ENCODE measurements at places on chromosomes 7 and 10.

GRCh38 chr10:77974396-77975074, 48.0 kb upstream of the DLG5 start:
- DNase-seq: no peak

DNA sequence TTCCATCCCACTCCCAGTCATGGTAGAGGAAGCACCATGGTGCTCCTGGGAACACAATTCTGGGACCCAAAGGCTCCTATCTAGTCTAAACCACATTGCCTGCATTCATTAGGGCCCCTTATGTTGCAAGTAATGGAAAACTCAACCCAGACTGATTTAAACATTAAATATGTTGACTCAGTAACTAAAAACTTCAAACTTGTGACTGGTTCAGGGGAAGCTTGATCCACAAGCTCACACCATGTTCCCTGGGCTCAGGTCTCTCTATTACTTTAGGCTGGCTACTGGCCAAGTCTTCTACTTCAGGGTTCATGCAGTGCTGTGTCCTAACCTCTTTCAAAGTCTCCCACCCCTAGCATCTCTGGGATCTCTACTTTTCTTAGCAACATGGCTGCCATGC, 13.1 kb downstream of the WNT16 start:
- no peak for DNase-seq

DNA sequence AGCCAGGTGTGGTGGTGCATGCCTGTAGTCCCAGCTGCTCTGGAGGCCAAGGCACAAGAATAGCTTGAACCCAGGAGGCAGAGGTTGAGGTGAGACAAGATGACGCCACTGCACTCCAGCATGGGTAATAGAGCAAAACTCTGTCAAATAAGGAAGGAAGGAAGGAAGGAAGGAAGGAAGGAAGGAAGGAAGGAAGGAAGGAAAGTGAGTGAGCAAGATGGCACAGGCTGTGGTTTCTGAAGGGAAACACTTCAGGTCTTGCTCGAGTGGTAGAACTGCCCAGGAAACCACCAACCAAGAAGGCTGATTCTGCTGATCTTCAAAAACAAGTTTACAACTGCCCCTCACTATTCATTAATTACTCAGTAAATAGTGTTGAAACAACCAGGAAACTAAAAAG, 45.2 kb downstream of the EZH2 start:
- DNase-seq: peak; percentile 51

DNA sequence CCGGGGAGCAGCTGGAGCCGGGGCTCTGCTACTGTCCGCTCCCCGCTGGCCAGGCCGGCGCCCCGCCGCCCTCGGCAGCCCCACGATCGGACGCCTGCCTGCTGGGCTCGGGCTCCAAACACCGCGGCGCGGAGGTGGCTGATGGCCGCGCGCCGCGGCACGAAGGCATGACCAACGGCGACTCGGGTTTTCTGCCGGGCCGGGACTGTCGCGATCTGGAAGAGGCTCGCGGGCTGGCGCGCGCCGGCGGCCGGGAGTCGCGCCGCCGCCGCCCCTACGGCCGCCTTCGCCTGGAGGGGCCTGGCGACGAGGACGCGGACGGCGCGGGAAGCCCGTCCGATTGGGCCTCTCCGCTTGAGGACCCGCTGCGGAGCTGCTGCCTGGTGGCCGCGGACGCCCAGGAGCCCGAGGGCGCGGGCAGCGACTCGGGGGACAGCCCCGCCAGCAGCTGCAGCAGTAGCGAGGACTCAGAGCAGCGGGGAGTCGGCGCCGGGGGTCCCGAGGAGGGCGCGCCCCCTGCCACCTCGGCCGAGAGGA, 570 bp downstream of the TBC1D12 start:
- DNase-seq: no peak

- no peak for DNase-seq
Observed at GRCh38 chr7:99090771-99091542, 53.0 kb downstream of the SMURF1 start.

DNA sequence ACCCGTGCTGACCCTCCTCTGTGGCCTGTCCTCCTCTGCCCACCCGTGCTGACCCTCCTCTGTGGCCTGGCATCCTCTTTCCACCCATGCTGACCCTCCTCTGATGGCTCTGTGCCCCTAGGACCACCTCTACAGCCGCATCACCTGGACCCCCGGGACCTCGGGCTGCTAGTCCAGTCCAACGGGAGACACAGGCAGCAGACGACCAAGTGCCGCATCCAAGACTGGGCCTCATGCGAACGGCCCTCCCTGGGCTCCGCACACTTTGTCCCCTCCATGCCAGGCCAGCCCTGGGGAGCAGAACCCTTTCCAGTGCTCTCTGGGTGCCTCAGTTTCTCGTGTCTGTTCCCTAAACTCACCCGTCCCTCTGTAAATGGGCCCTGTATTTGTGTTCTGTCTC, 107.2 kb upstream of the RNF32 start:
- DNase-seq: no peak

DNA sequence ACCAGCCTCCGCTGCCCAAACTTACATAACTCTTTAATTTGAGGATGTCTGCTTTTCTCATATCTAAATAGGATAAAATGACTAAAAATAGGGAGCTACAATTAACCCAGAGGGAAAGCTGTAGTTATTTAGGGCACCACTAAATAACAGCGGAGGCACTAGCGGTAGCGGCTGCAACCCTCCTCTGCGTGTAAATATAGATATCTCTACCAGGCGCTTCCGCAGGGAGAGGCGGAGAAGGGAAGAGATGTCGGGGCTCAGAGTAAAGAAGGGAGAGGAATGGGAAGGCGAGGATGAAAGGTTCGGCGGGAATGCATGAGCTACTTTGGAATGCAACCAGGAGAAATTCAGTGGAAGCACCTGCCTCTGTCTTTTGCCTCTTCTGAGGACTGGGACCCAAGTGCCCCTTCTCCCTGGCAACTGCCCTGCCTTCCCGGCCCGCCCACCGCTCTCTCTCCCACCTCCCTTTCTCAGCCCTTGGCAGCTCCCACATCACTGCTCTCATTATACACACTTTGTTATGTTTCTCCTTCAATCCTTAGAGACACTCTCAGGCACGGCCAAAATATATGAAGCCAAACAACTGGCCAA, 698.3 kb downstream of the PARD3 start:
- DNase-seq: no peak

DNA sequence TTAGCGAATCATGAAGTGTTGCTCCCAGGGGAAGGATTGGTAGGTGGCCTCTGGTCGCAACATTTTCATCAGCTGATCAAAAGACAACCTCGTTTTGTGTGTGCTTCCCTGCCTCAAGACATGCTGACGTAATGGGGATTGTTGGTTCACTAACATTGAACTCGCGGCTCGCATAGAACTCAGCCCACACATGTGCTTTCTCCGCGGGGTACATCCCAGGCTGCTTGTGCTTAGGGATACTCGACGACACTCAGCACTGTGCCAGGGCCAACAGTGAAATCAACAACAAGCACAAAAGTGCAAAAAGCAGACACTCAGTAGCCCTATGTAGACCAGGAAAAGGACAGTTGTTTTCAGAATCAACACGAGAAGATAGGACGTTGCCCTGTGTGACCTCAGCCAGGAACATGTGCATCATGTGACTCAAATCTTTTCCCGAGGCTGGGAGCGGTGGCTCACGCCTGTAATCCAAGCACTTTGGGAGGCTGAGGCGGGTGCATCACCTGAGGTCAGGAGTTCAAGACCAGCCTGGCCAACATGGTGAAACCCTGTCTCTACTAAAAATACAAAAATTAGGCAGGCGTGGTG, 20.8 kb downstream of the WIPI2 start:
- DNase-seq: no peak

GRCh38 chr10:30453764-30454527, 20.0 kb downstream of the MAP3K8 start:
- no peak for DNase-seq

DNA sequence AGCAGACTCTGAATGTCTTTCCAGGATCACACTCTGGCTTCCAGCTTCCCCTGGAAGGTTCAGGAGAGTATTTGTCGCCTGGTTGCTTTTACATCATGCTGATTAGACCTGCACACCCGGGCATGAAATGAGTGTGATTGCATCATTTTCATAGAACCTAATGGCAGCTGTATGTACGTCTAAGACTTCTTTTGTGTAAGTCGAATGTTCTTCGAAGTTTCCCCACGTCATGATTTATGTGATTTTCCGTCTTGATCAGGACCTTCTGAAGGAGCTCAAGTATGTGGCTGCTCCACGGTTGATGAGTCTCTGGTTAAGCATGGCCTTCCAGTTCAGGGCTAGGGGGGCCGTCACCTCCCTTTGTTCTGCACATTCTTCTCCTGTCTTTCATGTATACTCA, 4.5 kb downstream of the EIF4H start:
- DNase-seq: no peak

GRCh38 chr7:29806208-29806994, at the start of gene WIPF3:
WIPF3 (plus strand) TSS chr7:29806508; CDS start chr7:29834725, 28,217 bp downstream.
- no peak for DNase-seq

- no peak for DNase-seq
Observed at GRCh38 chr10:7186387-7187018, 224.3 kb downstream of the SFMBT2 start.

DNA sequence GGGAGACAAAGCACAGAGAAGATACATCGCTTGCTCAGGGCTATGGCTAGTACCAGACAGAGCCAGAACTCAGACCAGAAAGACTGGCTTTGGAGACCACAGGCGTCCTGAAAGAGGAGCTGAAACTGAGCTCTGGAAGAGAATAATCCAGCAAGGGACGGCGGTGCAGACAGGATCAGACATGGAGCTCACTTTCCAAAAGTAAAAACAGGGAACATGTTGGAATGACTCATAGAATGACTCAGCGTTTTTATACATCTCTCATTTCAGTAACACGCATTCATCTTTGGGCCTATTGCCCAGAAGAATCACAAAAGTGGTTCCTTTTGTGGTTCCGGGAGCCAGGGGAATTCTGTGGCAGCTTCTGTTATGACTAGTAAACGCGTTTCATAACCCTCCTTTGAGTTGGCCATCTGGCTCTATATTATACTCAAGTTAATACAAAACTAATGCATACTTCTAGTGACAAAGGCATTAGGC, 37.2 kb downstream of the PLEKHS1 start:
- no peak for DNase-seq

DNA sequence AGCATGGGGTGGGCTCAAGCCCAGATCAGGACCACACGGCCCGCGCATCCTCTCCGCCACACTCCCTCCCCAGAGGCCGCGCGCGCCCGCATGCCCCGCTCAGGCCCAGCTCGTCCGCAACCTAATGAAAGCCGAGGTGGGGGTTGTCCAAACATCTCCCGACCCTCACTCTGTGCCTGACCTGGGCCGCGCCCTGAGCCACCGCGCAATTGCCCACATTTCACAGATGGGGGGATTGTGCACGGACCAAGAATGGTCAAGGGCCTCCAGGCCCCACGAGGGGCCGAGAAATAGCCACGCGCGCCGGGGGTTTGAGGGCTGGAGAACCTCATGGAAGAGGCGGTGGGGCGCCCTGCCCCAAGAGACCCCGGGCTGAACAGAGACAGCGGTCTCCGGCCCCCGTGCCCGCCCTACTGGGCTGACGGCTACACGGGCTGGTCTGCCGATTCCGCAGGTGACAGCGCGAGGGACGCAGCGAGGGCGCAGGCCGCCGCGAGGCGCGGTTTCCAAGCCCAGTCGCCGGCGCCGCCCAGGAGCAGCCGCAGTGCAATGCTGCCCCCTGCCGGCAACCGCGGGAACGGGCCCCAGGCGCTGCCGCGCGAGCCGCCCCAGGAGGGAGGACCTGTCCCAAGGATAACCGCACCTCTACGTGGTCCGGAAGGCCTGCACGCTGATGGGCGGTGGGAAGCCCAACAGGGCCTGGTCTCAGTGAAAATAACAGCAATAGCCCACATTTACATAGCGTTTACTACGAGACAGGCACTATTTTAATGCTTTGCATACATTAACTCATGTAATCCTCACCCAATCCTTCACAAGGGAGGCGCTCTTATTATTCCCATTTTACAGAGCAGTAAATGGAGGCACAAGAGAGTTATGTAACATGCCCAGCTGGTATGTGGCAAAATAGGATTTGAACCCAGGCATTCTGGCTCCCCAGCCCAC, 10.5 kb upstream of the GRID1 start:
- peak; percentile 79 for DNase-seq

GRCh38 chr7:128267595-128267924, 26.5 kb downstream of the LEP start:
- no peak for DNase-seq

GRCh38 chr7:67875558-67875957, 878.9 kb downstream of the TYW1 start:
- DNase-seq: no peak

DNA sequence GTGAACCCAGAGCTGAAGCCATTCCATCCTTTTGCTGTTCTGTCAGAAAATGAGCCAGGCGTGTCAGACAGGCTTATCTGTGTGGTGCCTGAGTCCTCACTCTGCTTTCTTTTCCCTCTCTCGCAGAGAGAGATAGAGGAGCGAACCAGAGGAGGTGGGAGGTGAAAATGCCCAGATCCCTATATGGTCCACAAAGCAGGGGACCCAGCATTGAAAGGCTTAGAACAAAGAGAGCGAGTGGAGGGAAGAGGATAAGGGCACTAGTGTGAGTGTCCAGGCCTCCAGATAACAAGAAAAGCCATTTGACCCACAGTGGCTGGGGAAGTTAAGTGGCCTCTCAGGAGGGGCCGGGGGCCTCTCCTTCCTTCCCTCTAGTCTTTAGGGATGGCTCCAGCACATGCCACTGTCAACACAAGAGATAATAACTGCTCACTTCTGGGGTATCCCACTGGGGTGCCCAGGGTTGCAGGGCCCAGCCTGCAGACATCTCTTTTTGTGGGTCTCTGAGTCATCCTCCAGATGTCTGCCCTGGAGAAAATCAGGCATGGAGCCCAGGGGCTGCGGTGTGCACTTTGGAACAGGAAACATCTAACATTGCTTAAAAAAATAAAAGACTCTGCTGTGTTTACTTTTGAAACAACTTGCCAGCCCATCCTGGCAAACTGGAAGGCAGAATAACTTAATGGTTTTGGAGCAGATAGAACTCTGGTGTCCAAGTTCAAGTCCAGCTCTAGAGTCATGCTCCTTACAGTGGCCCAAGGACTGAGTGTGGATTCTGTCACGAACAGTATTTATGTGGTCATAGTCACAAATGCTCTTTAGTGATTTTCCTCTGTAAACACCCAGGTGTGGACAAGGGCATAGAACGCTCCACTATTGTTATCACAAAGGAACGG, 189.5 kb downstream of the CXCL12 start:
- DNase-seq: no peak

GRCh38 chr7:154415709-154416399, 363.7 kb downstream of the DPP6 start:
- no peak for DNase-seq

- DNase-seq: no peak
Observed at GRCh38 chr10:77818378-77818777, 108.2 kb downstream of the DLG5 start.

DNA sequence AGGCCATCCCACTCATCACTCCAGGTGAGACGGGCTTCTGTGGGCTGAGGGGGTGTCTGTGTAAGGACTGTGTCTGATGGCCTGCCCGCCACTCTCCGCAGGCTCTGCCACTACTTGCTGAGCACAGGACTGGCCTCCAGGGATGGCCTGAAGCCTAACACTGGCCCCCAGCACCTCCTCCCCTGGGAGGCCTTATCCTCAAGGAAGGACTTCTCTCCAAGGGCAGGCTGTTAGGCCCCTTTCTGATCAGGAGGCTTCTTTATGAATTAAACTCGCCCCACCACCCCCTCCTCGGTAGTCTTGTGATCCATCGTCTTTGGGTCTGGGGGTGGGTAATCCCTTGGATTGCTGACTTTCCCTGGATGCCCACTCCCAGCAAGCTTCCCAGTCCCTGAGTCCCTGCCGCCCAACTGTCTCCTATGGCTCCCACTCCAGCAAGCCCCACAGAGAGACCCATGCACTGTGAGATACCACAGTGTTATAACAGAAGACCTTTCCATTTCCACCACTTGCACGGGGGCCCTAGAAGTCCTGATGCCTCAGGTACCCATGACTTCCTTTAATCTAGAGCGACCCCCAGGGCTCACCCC, 4.7 kb downstream of the FXYD4 start:
- DNase-seq: no peak

All from CD4-positive, alpha-beta T cell treated with Interleukin-4 for 1 hour (primary cell).